Aortic smooth muscle cell (primary cell): ENCODE measurements at places on chromosomes 1 and 21. TPM values are rescaled to one million over a fixed set of nuclear protein-coding genes. Genes with fewer than 3 reads are reported as not detected.

Gene AMPD1
- not detected in 2 replicates for total RNA-seq

Gene PEX10
- total RNA-seq = 28.4 and 28.8 TPM in 2 replicates

Gene TFF3
- total RNA-seq = 0.68 TPM in 1 of 2 replicates, not detected in the other

Gene TEX38
- not detected in 2 replicates for total RNA-seq

Gene FGGY
- total RNA-seq = 19.2 and 23.9 TPM in 2 replicates

Gene THEM5
- total RNA-seq = not detected in 2 replicates

Gene LDLRAD1
- total RNA-seq = not detected in 2 replicates

Gene ZNF648
- total RNA-seq = not detected in 2 replicates

Gene KLHL17
- 4.2 and 4.9 TPM in 2 replicates for total RNA-seq

Gene TCEA3
- 14.0 and 20.3 TPM in 2 replicates for total RNA-seq

Gene ESRRG
- 0.06 and 0.13 TPM in 2 replicates for total RNA-seq

Gene SELE
- under 0.01 TPM in 2 replicates for total RNA-seq

Gene LIN28A
- not detected in 2 replicates for total RNA-seq

Gene FAM177B
- not detected in 2 replicates for total RNA-seq

Gene CD2
- not detected in 2 replicates for total RNA-seq

Gene DISP3
- total RNA-seq = not detected in 2 replicates

Gene AKR7A3
- 0.50 and 1.6 TPM in 2 replicates for total RNA-seq

Gene IBA57
- 3.3 and 3.7 TPM in 2 replicates for total RNA-seq
